ENCODE measurements at places on chromosomes 12 and 14.

- DNase-seq = no peak
Measured at GRCh38 chr12:56715798-56716197, 9.3 kb downstream of the NACA start.

DNA sequence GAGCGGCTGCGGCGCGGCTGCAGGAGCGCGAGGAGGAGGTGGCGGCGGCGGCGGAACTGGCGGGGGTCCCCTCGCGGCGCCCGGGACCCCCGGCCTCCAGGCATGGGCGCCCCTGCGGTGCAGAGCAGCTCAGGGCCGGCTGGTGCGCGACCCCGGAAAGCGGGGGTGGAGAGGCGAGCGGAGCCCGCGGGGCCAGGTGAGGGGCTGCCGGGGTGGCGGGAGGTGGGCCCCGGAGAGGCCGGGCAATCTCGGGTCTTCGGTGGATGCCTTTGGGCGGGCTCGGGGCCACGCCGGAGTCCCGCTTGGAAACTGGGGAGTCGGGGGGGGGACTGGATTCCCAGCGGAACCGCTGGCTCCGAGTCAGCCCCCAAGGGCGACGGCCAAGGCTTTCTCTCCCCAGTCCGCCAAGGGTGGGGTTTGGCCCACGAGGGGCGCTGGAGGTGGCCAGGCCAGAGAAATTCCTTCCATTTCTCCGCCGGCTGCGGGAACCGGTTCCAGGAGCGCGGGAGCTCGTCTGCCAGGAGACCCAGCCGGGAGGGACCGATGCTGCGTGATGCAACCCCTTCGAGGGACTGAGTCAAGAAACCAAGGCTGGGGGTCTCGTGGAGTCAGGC, 13.9 kb upstream of the NR4A1 start:
- DNase-seq = no peak

- no peak for DNase-seq
Measured at GRCh38 chr12:6367065-6367968, 8.0 kb downstream of the SCNN1A start.

GRCh38 chr12:127381681-127382080, 885.3 kb upstream of the TMEM132C start:
- no peak for DNase-seq

DNA sequence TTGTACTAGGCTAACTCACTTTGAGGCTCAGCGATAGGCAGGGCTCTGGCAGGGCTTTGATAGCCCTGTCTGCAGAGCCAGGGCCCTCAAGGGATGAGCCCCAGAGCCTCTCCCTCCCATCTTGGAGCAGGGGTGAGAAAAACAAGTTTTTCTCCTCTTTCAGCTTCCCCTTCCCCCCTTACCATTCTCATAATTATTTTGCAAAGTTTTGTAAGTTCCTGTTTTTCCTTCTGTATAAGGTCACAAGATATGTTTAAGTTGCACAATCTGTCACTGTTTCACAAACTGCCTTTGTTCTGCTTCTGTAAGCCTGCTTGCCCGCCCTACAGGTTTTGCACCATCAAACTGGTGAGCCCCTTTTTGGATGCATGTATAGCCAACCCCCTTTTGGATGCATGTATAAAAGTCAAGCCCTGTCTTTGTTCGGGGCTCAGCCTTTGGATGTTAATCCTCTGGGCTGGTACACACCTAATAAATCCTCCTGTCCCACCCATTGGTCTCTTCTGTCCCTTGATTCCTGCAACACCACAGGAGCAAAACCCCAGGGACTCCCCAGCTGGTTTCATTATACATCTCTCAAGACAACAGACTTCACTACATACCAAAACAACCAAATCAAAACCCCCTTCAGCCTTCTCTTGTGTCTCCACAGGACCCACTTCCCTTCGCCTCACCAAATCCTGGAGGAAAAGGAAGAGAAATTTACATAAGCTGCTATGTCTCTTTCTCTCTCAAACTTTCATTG, 52.5 kb upstream of the RESF1 start:
- no peak for DNase-seq

All from left renal pelvis (tissue), 4 donors.